ENCODE measurements at places on chromosomes 11 and 22.

GRCh38 chr11:20647976-20648565 is 21.3 kb upstream of the NELL1 start:
- peak; percentile 54 for DNase-seq

DNA sequence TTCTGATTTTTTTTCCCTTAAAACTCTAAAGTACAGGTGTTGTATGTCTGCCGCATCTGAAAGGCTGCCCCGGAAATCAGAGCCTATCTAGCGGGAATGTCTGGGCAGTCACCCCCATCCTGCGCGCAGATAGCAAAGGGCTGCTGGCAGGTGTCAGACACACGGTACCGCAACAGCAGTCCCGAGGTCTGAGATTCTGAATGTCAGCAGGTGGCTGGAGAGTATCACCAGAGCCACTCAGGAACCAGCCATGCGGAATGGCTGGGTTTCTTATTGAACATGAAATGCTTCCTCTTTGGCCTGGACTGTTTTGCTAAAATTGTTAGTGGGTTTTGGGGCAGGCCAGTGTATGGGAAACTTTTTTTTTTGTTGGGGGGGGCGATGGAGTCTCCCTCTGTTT is 53.3 kb downstream of the CERK start:
- no peak for DNase-seq

DNA sequence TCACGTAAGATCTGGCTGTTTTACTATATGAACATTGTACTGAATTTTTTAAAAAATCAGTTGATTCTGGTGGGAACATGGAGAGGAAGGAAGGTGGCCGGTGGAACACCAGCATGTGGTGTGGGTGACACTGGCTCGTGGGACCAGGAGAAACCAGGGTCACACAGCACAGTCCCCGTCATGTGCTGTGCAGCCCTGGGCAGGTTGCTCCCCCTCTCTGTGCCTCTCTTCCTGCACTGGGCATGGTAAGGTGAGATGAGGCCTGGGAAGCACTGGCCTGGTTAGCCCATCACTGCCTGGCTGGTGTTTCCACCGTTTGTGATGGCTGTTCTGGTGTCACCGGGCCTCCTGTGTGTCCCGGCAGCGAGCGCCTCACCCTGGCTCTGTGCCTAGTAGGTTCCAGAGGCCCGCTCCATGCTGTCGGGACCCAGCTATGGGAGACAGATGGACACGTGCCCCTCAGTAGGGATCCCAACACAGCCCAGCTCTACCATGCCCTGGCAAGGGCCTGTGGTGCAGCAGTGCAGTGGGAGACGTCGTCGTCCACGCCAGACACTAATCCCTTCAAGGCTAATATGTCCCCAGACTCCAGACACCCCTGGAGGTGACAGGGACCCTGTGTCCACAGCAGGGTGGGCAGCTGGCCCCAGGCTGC is 88.2 kb upstream of the LINC01488 start:
- DNase-seq: no peak

- DNase-seq: no peak
Measured at GRCh38 chr11:87428266-87428665, 390.5 kb downstream of the TMEM135 start.

DNA sequence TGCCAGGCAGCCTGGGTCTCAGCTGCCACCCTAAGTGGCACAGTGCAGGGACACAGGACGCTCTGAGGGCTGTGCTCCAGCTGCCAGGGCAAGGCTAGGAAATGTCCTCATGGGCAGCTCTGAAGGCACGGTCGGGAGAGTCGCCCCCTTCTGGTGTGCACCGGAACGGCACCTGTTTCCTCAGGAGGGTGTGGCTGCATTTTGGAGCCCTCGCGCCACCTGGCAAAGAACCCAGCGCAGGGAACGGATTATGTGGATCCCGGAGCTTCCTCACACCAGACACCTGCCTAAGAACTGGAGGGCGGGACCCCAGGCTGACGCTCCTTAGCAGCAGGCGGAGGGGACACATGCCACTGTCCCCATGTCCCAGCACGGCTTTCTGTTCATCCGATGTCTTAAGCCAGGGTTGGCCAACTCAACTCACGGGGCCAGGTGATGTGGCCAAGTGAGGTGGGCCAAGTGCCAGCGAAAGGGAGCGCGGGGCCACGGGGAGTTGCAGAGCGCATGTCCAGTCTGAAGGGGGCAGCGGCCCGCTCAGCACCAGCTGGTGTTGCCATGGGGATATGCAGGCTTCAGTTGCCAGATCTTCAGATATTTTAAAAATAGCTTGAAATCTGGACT is 5.1 kb upstream of the SLC22A8 start:
- DNase-seq: no peak

- no peak for DNase-seq
Measured at GRCh38 chr11:134460881-134461280, 48.8 kb upstream of the B3GAT1 start.

GRCh38 chr11:106679581-106679980 is 338.7 kb downstream of the GUCY1A2 start:
- no peak for DNase-seq

DNA sequence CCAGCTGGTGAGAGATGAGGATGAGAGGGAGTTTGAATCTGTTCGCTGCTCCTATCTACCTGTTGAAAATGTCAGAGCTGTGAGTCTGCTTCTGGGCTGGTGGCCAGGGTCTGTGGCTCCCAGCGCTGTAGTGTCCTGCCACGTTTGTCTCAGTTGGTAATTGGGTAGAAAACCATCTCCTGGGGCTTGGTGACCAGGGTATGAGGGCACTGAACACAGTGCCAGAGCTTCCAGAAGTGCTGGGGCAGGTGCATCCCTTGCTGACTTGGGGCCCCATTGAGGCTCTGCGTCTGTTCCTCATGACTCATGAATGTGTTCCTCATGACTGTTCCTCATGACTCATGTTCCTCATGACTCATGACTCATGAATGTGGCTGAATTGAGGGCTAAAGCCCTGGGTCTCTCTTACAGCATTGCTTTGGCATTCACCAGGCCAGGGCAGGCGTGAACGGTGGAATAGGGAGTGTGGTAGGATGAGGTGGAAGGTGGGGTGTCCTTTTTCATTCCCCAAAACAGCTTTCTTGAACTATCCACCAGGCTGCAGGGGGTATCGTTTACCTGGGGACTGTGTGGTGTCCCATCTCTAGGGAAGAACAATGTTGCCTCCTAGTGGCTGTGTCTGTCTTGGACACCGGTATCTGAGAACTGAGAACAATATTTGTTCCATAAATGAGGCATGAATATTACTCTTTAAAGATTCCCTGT is 139.5 kb downstream of the COMMD9 start:
- peak; percentile 56 for DNase-seq

DNA sequence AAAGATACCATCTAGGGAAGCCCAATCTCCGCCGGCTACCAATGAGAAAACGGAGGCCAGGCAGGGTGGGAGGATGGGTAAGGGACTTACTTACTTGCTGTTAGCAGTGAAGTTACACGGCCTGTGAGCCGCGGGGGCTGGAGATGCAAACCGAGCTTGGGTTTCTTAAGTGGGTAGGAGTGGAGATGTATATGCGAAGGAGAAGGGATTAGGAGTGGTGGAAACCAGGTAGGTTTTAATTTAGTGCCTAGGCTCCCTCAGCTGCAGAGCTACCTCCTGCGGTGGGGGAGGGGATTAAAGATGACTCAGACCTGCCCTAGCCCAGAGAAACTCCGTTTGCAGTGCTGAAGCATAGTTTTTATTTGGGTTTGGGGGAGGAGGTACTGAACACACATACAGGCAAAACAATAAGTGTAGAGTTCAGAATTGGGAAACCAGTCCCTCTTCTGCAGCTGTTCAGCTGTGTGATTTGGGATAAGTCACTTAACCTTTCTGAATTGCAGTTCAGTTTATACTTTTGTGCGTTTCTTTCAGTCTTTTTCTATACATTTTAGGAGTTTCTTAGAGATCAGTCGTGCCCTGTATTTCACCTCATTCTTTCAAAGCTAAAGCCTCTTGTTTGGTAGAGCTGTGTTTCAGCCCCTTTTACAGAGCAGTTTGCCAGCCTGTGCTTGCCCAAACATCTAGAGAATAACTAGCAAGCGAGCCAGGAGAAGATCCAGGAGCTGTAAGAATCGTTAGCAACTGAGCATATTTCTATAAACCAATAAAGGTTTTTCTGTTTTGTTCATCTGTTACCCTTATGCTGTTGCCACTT is 596 bp upstream of the TNRC6B start:
- peak; percentile 74 for DNase-seq

GRCh38 chr11:131463162-131463561 is 92.7 kb downstream of the NTM start:
- DNase-seq: no peak

GRCh38 chr11:113473983-113474361 is 1.2 kb downstream of the DRD2 start:
- no peak for DNase-seq

- DNase-seq: no peak
Measured at GRCh38 chr11:10438458-10438857, 16.6 kb upstream of the AMPD3 start.

DNA sequence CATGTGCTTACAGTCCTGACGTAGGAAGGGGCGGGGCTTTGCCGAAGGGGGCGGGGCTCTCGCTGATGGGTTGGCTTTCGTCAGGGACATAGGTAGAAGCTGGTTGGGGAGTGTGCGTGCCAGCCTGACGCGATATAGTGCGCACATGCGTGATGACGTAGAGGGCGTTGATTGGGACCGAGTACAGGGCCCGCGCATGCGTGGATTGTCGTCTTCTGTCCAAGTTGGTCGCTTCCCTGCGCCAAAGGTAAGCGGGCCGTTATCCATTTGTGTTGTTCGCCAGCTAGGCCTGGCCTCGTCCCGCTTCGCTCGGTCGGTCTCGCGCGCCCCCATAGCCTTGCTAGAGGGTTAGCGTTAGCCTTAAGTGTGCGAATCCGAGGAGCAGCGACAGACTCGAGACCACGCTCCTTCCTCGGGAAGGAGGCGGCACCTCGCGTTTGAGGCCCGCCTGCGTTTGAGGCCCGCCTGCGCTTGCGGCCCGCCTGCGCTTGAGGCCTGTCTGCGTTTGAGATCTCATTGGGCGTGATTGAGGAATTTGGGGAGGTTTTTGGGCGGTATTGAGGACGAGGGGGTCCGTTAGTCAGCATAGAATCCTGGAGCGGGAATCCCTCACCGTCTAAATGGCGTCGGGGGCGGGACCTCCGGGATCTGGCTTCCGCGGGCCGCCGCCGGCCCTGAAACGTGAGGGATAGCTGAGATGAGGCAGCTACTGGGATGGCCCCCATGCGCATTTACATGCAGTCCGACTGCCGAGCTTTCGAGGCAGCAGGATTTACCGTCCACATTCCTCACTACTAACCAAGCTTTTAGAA is at the start of gene XRCC6:
TSS of gene XRCC6 (plus strand) at position 197 of the 812 bp plus-strand sequence. CDS start 710 bp downstream, outside the sequence.
- DNase-seq: peak; percentile 100

GRCh38 chr11:133041928-133042882 is 490.1 kb downstream of the OPCML start:
- DNase-seq: no peak

DNA sequence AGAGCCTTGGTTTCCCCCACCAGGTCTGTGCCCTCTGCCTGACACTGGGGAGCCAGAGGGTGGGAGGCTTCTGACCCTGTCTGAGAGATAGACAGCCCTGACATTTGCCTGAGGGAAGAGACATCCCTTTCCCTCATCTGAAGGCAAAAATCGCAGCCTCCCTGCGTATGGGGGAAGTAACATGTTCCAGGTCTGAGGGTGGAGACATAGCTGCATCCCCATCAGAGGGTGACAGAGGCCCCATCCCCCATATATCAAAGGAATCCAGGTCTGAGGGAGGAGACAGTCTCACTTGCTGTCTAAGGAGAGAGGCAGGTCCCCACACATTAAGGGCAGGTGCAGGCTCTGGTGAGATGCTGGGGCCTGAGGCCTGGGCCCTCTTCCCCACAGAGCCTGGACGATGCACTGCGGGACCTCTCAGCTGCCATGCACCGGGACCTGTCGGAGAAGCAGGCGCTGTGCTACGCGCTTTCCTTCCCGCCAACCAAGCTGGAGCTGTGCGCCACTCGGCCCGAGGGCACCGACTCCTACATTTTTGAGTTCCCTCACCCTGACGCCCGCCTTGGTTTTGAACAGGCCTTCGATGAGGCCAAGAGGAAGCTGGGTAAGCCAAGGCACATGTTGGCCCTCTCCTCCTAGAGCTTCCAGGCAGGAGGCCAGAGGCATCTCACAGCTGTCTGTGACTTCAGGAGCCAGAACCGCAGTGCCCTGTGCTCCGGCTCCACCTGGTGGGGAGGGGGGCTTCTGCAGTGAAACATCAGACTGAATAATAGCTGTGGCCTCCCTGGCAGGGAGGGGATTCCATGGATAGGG is 16.1 kb upstream of the RELT start:
- peak; percentile 33 for DNase-seq

DNA sequence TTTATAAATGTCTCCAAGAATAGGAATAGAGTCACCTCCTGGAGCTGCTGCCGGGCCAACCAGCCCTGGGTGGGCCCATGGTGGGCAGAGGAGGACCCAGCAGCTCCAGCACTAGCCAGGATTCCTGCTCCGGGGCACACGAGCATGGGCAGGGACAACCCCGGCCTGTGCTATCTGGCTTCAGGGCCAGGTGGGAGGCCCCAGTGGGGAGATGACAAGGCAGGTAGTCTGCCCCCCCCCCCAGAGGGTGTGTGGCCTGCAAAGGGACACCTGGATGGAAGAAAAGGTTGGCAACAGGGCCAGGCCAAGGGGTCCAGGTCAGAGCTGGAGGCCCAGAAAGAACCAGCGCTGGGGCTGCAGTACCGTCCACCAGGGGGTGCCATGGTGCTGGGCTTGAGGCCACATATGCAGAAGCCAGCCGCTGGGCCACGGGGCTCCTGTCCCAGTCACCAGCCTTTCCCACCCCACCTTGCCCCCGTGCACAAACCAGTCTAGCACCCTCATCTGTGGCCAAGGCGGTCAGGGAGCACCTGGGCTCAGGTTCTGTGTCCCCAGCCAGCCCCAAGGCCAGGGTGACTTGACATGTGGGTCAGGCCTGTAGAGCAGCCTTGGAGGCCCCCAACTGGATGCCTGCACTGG is 3.4 kb downstream of the TSPAN32 start:
- peak; percentile 80 for DNase-seq

GRCh38 chr11:47004595-47005033 is 68.1 kb downstream of the CSTPP1 start:
- no peak for DNase-seq

- DNase-seq: no peak
Measured at GRCh38 chr11:70536051-70536877, 137.9 kb downstream of the CTTN start.

DNA sequence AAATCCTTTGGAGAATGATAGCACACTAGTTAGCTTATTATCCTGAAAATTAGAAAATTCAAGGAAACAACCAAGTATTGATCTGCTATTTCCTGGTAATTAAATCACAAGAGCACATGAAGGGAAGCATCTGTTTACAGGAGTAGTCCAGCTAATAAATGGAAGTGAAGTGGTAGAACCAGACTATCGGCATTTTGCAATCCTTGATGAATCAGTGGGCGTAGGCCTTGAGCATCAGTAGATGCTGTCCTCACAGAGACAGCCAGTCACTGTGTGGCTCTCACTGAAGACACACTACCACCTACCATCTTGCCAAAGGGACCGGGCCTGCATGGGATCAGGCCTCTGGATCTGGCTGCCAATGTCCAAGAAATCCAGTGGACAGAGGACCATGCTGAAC is 69.8 kb downstream of the FBLN1 start:
- no peak for DNase-seq

GRCh38 chr11:122097419-122098001 is 18.5 kb downstream of the BLID start:
- no peak for DNase-seq

- no peak for DNase-seq
Measured at GRCh38 chr22:40709752-40710413, 30.6 kb downstream of the MCHR1 start.
